Activated CD4-positive, alpha-beta T cell treated with anti-CD3 and anti-CD28 coated beads for 24 hours (primary cell): ENCODE measurements at places on chromosomes 16 and 17.

DNA sequence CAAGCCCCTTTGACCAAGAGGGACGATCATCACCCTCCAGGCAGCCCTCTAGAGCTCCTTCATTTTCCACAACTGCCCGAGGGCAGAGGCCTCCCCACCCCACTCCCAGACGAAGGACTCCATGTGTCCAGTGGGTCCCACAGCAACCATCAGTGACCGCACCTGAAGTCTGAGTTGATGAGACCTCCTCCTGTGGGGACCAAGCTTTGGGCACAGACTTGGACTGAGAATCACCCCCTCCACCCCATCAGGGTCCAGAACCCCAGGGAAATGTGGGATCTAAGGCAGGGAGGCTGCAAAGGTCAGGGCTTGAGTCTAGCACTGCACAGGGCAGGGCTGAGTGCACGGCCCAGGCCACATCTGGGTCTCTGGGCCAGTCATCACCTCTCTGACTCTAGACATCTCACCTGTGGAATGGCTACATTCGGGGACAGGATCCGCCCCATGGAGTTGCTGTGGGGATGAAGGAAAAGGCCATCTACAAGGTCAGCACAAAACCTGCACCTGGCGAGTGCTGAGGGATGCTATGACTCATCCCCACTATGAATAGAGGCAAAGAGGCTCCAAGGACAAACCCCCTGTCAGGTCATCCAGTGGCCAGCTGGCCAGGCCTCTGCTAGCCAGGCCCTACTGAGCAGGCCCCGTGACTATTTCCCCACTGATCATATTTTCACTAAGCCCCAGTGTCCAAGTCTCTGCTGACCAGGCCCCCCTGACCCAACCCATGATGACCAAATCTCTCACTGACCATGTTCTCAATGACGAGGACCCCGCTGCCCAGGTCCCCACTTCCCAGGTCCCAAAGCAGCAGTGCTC, 38.4 kb downstream of the TNFRSF13B start:
- no peak for DNase-seq

DNA sequence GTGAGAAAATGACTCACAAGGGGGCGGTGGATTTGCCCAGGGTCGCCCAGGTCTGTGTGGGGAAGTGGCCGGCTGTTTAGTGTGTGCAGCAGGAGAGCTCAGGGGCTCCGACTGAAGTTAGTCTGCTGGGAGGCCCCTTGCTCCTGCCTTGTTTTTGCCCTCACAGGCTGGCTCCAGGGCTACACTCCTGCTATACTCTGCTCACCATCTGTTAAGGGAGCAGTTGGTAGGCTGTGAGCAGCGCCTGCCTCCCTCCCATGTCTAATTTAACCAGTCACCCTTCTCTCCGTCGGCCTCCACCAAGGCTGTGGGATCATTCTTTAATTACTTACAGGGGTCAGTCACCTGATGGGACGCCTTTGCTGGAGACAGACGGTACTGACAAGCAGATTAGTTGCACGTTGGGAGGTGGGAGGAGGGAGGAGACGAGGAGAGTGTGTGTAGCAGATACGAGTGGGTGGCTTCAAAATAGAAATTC, 35.5 kb downstream of the KSR1 start:
- no peak for DNase-seq

GRCh38 chr17:41518031-41518430, 659 bp downstream of the KRT15 start:
- DNase-seq, result no peak

GRCh38 chr17:17358866-17359265, 55.7 kb downstream of the NT5M start:
- DNase-seq, result no peak
